ENCODE measurements at places on chromosomes 4 and X.

DNA sequence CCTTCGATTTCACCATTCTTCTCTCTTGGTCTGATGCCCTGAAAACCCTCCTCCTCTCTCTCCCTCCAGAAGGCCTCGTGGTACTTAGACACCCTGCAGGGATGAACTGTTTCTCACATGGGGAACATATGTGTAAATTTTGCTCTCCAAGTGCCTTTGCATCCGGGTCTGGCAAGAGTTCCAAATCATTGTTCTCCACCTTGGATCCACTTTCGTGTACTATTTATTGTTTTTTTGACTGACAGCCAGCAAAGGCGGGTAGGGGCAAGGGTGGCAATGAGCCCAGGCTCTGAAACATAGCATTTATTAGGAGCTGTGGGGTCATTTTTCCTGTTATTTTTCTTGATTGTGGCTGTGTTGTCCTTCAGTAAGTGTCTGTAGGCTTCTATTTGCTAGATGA is 81.7 kb downstream of the RTL5 start:
- no peak overlapping the region for H3K27ac ChIP-seq
- H3K36me3 ChIP-seq, result no peaks in the 10 kb centered on the region
- H3K4me1 ChIP-seq, result peaks cover 3% of the 10 kb centered on the region
- H3K4me3 ChIP-seq, result no peak overlapping the region
- H3K27me3 ChIP-seq, result peaks cover 8% of the 10 kb centered on the region

DNA sequence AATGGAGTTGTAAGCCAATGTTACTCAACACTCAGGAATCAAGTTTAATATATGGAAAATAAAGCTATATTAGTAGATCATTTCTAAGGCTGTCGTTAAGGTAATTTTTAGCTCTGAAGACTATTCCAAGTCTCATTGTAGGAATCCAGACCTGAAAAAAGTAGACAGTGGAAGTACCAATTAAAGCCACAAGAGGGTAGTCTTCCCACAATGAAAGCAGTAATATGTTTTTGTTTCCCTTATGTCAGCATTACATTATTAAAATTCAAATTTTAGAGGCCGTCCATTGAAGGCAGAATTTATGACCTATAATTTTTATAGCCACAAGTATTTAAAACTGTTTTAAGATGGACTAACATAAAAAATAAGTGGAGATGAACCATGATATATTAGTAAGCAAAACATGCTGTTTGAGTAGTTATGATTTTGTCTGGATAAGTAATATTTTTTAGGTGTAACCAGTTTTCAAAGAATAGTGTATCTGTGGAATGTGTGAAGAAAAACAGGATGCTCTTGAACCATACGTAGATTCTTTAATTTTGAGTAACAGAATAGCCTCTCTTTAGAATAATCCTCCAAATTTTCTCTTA is 372.6 kb upstream of the TECRL start:
- no peaks in the 10 kb centered on the region for H3K4me1 ChIP-seq
- H3K4me3 ChIP-seq, result no peak overlapping the region
- H3K36me3 ChIP-seq, result no peaks in the 10 kb centered on the region
- no peaks in the 10 kb centered on the region for H3K27me3 ChIP-seq

DNA sequence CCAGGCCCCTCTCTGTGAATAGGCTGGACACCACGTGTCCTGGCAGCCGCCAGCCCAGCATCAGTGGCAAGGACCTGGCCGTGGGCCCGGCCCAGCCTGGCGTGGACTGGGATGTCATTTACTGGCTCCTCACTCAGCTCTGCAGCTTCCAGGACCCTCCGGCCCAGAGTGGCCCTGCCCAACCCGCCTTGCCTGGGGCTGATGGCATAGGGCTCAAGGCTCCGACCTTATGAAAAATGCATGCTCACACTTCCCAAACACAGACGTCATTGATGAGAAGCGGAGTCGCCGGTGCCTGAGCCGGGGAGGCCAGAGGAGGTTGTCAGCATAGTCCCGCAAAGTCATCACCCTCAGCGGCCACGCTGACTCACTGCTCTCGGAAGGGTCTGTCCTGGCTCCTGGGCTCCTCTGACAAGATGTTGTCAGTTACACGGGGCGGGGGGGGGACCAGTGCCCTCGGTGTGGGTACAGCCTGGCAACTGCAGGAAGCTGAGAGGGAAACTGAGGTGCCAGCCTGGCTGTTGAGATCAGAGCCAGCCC is 14.3 kb downstream of the CFAP99 start:
- no peak overlapping the region for H3K4me3 ChIP-seq
- H3K27ac ChIP-seq, result no peak overlapping the region
- no peaks in the 10 kb centered on the region for H3K36me3 ChIP-seq
- no peaks in the 10 kb centered on the region for H3K4me1 ChIP-seq

- DNase-seq, result no peak
- no peak overlapping the region for H3K4me3 ChIP-seq
- no peak overlapping the region for H3K27ac ChIP-seq
- H3K27me3 ChIP-seq, result no peaks in the 10 kb centered on the region
- no peaks in the 10 kb centered on the region for H3K36me3 ChIP-seq
Observed at GRCh38 chr4:68803013-68803412, 12.8 kb upstream of the UGT2B10 start.

- H3K36me3 ChIP-seq, result peaks cover 2% of the 10 kb centered on the region
- DNase-seq, result no peak
- H3K27ac ChIP-seq, result no peak overlapping the region
- H3K4me3 ChIP-seq, result no peak overlapping the region
- H3K27me3 ChIP-seq, result peaks cover 13% of the 10 kb centered on the region
- no peaks in the 10 kb centered on the region for H3K4me1 ChIP-seq
Observed at GRCh38 chr4:118397623-118397979, 44.8 kb upstream of the PRSS12 start.

- peaks cover 4% of the 10 kb centered on the region for H3K36me3 ChIP-seq
- no peak for DNase-seq
- no peak overlapping the region for H3K4me3 ChIP-seq
- H3K27ac ChIP-seq, result no peak overlapping the region
- H3K27me3 ChIP-seq, result no peaks in the 10 kb centered on the region
Observed at GRCh38 chr4:145960012-145960411, 21.4 kb upstream of the ZNF827 start.

DNA sequence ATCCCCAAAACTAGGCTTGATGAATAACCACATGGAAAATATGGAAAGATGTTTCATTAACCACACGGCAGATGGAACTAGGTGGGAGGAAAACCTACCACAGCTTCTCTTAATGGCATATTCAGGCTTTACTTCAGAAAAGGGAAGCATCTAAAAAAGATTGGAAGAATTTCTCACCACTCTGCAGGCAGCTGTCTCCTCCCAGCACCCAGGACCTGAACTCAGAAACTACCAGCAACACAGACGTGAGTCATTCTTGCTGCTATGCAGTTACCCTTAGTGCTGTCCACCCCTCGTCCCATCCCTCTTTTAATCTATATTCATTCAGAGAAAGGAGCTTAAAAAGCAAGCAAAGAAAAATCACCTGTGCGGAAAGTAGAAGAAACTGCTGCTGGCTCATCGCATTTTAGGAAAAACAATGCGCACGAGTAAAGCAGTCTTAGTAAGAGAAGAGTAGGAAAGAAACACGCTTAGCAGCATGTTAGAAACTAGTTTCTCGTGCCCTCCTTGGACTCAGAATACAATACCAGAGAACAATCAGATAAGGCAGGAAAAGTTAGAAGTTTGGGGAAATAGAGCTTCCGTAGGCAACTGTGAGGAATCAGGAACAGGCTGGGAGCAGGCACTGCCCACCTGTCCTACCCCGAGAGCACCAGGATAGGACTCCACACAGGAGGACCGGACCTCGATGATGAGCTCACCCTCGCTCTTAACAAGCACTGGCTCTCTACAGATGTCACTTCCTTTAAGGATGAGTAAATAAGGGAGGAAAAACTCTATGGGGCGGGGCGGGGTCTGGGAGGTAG is 48.1 kb upstream of the ENPP6 start:
- DNase-seq, result no peak
- peak overlapping the region; percentile 89 for H3K27ac ChIP-seq
- H3K27me3 ChIP-seq, result no peaks in the 10 kb centered on the region
- H3K36me3 ChIP-seq, result peaks cover 3% of the 10 kb centered on the region
- peak overlapping the region; percentile 72 for H3K4me3 ChIP-seq

All from memory B cell (primary cell).